ENCODE measurements at places on chromosomes 16 and 17.

GRCh38 chr16:73040136-73040535 lies 7.8 kb downstream of the ZFHX3 start:
- DNase-seq, result no peak

DNA sequence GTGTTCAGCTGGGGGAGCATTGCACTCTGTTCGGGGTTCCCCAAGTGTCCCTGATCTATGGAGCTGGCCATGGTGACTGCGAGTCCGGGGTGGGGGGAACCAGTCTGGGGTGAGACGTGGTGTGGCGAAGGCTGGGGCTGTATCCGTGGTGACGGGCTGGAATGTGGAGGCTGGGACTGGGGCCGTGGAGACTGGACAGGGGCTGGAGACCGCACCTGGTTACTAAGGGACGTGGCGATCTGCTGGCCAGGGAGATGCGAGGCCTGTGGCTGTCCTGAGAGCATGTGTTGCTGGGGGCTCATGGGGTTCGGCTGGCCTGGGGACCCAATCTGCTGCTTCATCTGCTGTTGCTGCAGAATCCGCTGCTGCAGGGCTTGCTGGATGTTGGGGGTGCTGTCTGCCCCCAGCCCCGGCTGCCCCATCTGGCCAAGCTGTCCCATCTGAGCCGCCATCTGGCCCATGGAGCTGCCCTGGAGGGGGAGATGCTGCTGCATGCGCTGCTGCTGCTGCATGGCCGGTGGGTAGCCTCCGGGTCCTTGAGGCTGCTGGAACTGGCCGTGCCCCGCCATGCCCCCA lies 10.6 kb upstream of the TRAP1 start:
- DNase-seq, result no peak

DNA sequence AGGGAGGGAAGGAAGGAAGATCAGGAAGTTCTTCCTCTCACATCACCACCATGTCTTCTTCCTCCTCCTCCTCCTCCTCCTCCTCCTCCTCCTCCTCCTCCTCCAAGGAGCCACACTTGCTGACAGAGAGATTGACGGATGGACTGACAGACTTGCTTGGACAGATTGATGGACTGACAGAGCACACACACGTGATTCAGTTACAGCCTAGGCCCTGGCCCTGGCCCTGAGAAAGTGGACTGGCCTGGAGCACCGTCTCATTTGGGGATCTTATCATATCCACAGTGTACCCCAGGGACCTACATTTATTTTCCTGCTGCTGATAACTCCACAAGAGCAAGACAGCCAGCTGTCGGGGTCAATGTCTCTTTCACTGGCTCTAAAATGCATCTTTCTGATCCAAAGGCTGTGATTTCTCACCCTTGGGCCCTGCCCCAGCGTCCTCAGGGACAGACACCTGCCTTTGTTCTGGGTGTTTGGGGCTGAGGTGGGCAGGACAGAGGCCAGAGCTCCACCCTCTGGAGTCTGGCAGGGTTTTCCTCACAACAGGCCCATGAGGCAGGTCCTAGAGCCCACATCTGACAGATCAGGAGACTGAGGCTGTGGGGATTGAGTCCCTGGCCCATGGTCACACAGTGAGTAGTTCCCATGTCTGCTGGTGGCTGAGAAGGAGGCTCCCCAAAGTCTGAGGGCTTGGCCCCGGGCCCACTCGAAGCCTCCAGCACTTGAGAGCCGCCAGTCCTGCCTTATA lies 2.3 kb upstream of the P2RX1 start:
- DNase-seq, result no peak

DNA sequence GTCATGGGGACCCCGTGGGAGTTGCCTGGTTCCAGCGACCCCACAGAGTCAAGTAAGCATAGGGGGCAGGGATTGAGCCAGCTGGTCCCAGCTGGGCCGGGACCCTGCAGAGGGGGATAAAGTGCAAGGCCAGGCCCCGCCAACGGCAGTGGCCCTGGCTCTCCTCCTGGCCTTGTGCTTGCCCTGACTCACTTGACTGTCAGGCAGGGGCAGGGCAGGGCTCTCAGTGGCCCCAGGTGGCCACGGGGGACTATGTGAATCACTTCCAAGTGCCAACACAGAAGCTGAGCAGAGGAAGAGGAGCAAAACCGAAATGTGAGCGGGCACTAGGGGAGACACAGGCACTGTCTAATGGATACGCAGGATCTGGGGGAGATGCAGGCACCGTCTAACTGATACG lies 21.6 kb upstream of the NCBP3 start:
- no peak for DNase-seq

DNA sequence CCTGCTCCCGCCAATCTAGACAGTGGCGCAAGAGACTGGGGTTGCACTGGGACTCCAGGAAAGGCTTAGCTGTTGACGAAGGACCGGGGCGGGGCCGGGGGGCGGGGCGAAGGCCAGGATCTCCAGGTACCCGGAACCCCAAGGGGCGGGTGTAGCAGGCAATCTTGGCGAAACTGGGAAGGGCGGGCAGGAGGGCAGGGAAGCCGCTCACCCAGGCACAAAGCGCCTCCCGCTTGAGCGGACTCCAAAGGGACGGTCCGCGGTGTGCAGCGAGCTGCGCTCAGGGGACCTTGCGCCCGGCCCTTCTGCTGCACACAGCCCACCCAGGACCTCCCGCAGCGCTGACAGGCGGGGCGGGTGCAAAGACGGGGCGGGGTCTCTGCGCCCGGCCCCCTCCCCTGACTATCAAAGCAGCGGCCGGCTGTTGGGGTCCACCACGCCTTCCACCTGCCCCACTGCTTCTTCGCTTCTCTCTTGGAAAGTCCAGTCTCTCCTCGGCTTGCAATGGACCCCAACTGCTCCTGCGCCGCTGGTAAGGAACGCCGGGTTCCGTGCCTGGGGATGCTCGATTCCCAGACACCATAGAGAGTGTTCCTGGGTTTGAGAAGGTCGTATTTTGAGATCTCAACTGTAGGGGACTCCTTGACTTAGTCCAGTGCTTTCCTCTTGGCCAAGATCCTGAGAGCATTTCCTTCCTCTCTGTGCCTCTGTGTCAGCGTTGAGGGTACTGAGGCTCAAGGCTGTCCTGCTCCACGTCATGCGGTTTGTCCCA lies at the start of gene MT1F:
Gene MT1F, plus strand, starts transcription at position 405 of the 772 bp plus-strand sequence. Its CDS starts 100 bp downstream, at position 505.
- peak; percentile 64 for DNase-seq

DNA sequence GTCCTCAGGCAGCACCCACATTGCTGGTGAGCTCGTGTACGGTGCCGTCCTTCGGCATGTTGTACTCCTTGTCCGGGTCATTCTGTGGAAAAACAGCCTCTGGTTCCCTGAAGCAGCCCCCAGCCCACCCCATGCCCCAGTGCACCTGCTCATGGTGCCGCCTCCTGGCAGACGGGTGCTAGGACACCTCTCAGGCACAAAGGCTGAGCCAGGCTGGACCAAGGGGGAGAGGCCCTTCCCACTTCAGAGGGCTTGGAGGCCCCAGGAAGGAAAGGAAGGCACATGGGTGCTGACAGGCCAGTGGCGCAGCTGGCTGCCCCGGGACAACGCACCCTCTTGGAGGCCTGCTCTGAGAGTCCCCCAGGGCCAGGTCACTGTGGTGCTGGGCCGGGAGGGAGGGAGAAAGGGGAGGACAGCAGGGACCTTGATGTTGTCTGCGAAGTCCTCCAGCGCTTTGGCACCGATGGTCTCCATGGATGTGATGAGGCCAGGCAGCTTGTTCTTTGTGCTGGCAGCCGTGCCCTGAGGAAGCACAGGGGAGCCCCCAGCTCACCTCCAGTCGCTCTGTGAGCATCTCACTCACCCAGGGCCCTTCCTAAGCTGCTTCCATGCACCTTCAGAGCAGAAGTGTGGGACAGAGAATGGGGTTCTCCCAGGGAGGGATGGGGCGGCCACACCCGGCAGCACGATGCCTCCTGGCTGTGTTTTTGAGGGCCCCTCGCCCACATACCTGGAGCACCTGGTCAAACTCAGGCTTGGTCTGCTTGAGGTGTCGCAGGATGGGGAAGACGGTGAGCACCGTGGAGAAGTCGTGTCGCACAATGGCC lies 9.3 kb downstream of the ZACN start:
- DNase-seq, result no peak

GRCh38 chr17:80545499-80545826 lies 825 bp downstream of the RPTOR start:
- no peak for DNase-seq

GRCh38 chr16:5642011-5642410 lies 544.4 kb upstream of the EEF2KMT start:
- no peak for DNase-seq

GRCh38 chr16:78348068-78348467 lies 248.6 kb downstream of the WWOX start:
- DNase-seq, result no peak

DNA sequence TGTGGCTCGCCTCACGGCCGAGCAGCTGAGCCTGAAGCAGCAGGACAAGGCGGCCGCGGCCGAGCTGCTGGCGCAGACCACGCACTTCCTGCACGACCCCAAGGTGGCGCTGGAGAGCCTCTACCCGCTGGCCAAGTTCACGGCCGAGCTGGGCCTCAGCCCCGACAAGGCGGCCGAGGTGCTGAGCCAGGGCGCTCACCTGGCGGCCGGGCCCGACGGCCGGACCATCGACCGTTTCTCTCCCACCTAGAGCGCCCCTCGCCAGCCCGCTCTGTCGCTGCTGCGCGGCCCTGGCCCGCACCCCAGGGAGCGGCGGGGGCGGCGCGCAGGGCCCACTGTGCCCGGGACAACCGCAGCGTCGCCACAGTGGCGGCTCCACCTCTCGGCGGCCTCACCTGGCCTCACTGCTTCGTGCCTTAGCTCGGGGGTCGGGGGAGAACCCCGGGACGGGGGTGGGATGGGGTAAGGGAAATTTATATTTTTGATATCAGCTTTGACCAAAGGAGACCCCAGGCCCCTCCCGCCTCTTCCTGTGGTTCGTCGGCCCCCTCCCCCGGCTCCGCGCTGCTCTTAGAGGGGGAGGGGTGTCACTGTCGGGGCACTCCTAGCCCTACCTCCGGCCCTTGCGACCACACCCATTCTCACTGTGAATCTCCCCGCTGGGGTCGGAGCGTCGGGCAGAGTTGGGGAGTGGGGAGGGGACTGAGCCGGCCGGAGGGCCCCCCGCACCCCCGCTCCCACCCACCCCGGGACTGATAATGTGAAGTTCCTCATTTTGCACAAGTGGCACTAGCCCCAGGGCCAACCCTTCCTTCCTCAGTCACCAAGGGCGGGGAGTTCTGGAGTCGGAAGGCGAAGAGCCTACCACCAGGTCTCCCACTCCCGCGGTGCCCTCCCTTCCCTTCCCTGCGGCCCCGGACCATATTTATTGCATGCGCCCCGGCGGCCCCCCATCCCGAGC lies 4.0 kb downstream of the HIC1 start:
- DNase-seq, result no peak

DNA sequence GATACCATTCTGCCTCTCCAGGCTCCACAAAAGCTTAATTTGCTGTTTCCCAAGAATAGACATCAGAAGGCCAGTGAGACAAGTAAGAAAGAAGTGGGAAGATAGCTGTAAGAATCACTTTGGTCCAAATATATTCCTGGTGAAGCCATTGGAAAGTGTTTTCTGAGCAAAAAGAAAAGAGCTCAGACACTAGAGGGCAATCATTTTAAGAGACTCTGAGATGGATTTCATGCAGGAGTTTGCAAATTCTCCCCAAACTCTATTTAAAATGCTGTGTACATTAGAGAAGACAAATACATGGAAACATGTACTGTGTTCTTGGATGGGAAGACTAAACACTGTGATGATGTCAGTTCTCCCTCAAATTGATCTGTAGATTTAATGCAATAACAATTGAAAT lies 8.0 kb upstream of the SLC6A2 start:
- DNase-seq, result no peak

GRCh38 chr17:75752405-75752709 lies 12.6 kb downstream of the GALK1 start:
- DNase-seq, result no peak

DNA sequence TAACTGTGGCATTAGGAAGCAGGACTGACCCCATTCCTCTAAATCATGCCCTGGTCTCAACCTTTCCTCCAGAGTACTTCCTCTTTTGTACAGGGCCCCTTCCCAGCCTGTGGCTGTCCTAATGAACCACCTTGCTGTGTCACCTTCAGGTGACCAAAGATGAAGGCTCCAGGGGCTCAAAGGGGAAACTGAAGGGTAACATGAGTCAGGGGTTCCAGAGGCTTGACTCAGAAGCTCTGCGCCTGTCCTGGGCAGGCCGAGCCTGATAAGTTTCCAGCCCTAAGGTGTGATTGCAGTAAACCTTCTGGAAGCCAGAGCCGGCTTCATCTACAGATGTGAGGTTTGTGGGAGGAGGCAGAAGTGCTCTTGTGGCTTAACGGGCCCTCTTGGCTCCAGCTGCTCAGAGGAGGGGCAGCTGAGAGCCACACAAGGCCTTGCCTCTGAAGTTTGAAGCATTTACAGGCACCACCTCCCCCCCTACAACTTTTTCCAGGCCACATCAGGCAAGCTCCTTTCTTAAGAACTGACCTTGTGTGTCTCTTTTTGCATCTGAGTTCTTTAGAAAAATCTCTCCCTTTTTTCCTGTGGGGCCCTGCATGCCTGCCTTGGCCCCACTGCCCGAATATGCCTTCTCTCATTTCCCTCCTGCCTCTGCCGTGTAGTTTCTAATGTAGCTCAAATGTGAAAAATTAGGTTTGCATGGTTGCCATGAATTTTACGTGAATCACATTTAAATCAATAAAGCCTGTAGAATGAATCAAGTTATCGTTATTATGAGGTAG lies 149.9 kb downstream of the CLEC16A start:
- DNase-seq, result peak; percentile 64

GRCh38 chr16:53129281-53130158 lies 74.7 kb downstream of the CHD9 start:
- DNase-seq, result no peak
